ENCODE measurements at places on chromosomes 2 and 18.

- DNase-seq = no peak
Measured at GRCh38 chr2:207423886-207424285, 105.9 kb upstream of the CREB1 start.

DNA sequence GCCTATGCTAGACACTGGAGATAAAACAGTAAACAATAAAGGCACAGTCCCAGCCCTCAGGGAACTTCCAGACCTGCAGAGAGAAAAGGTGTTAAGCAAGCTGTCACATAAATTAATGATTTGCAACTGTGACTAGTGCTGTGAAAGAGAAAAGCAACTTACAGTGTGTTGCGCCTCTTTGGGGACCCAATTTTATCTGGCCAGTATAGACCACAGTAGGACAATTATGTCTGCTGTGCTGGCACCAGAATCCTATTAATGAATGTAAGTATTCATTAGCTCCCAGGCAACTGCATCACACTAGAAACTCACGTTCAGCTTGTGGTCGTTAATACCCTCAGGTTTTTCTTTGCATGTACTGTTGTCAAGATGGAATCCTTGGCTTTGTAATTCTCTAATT is 55.3 kb upstream of the CHST9 start:
- DNase-seq = no peak

GRCh38 chr2:60249879-60250278 is 303.6 kb downstream of the BCL11A start:
- no peak for DNase-seq

DNA sequence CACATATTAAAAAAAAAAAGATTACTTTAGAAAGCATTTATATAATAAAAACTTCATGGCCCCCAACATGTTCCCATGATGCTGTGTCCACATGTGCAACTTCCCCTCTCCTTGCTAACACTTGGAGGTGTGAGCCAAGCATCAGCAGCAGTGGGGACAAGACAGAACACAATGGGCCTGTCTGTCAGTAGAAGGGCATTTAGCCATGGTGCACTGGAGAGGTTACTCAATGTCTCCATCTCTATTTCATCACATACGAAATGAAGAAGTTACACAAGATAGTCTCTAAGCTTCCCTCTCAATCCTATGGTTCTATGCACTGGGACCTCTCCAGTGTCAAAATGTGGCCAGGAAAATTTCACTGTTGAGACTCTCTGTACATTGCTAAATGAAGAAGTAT is 2.5 kb downstream of the VIT start:
- DNase-seq = no peak

GRCh38 chr18:43705850-43706249 is 428.6 kb upstream of the SYT4 start:
- DNase-seq = no peak

All from renal cortex interstitium (tissue), 15 donors.